ENCODE measurements at places on chromosomes 2 and 18. TPM values are rescaled to one million over a fixed set of nuclear protein-coding genes. Genes with fewer than 3 reads are reported as not detected.

GRCh38 chr18:65735155-65735554 is 15.7 kb upstream of the CDH7 start:
- DNase-seq, result no peak

DNA sequence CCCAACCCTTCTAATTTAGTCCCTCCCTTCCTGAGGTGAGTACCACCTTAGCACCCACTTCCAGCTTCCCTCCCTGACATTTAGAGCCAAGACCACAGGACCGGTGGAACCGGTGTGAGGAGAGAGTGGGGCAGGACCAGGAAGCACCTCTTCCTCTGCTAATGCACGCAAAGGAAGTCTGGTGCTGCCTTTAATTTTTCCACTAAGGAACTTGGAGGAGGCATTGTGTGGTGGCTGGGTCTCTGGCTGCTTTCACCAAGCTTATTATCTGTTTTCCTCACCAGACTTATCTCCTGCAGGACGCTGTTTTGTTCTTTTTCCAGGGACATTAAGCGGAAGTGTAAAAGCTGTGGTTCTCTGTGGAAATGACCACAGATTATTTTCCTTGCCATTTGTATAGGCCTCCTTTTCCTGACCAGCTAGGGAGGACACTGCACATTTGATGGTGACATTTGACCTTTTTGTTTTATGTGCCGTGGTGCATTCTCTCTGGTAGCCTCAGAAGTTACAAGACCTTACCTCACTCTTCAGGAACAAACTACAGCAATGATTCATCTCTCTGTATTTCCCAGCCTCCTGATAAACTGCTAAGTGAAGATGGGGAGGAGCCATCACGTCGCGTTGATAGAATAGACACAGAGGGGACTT is 39.8 kb upstream of the SPTBN1 start:
- no peak for DNase-seq

Gene TMEM17
- 2.7 TPM for total RNA-seq

DNA sequence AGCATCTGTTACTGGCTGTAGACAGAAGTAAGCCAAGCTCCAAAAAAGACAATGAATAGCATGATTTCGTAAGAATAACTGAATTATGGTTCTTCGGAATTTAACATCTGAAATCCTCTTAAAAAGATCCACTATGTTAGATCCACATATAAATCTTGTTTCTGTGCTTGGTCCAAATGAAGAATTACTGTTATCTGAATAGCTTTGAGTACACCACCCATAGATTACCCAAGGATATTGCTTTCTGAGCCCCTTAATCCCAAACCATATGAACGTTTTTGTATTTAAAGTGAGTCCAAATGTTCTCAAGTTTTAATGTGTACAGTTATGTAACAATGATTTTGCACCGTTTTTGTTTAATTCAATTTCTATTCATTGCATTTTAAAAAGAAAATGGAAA is 124.9 kb downstream of the DSC3 start:
- DNase-seq, result no peak

DNA sequence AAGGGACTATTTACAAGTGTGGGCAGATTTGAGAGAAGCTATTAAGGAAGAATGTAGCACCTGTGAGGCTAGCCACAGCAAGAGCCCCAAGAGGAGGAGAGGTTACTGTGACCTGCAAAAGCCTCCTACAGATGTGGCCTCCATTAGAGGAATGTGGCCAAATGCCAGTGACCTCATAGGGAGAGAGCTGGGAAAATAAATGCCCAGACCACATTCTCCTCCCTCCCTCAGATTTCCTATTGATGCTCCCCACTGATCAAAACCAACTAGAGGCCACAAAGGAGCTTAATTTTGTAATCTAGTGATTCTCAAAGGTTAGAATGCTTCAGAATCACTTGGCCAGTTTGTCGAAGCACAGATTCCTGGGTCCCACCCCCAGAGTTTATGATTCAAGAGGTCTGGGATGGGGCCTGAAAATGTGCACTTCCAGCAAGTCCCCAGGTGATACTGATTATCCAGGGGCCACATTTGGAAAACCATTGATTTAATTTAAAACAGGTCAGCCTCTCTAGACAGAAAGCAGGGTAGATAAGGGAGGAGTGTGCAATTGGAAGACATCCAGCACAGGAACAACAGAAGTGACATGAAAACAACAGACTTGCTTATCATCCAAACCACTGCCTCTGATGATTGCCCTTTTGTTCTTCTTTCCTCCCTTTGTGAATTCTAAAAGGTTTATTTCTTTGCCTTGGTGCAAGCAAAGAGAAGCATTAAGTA is 61.2 kb upstream of the RBBP8 start:
- DNase-seq, result no peak

Gene DOK6
- total RNA-seq, result 2.1 TPM

DNA sequence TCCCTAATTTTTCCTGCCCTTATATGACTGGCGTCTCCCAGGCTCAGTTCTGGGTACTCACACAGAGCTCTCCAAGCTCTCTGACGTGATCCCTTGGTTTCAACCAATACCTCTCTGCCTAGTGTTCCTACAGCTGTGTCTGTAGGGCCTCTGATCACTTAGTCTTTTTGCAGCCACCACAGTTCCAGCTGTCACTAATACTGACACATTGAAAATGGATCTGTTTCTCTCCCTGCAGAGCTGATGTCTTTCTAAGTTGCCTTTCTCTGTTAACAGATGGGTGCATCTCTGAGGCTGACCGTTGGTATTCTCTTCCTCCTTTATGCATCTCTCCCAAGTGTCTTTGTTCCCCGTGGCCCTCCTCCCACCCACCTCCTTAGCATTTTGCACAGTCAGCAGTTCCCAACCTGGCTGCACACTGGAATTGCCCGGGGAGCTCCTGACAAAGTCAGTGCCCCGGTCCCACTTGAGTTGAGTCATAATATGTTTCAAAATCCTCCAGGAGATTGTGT is 62.5 kb downstream of the CERS6 start:
- DNase-seq, result no peak

- no peak for DNase-seq
Observed at GRCh38 chr2:121175326-121175725, 109.7 kb downstream of the TFCP2L1 start.

Gene TUBA4B
- not detected for total RNA-seq

DNA sequence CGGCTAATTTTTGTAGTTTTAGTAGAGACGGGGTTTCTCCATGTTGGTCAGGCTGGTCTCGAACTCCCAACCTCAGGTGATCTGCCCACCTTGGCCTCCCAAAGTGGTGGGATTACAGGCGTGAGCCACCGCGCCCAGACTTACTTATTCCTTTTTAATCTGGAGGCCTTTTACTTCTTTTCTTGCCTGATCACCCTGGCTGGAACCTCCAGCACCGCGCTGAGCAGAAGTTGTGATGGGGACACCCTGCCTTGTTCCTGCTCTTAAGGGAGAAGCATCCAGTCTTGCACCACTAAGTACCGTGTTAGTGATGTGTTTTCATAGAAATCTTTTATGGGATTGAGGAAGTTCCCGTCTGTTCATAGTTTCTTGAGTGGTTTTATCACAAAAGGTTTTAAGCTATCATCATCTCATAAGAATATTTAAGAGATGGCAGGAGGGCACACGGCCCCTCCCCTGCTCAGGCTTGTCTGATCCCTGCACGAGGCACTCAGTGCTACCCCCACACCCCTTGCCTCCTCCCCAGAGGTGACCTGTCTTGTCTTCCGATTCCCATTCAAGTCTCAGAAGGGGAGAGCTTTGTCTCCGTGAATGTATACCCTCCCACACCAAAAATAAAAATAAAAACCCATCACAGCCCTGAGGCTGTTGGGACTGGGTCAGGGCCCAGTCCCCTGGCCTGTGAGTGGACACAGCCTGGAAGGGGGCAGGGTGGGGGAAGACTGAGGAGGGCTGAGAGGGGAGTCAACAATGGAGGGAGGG is 65.3 kb upstream of the SMAD7 start:
- no peak for DNase-seq

Gene CDH19
- total RNA-seq, result 31.6 TPM

GRCh38 chr2:156800781-156801361 is 364.7 kb downstream of the GPD2 start:
- DNase-seq, result no peak

DNA sequence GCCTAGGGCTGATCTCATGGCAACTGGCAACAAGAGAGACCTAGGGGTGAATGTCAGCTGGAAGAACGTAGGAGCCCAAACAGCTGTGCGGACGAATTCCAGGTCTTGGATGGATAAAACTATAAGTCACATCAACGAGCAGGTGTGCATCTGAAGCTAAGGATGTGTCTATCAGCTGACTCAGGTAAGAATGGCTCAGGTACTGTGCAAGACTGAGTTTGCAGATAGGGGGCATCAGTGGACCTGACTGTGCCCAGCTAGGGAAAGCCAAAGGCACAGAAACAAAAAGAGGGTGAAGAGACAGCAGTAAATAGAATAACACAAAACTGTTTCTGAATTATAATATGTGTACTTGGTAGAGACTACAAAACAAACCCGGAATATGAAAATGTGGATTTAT is 357.3 kb downstream of the ZEB2 start:
- DNase-seq, result no peak

DNA sequence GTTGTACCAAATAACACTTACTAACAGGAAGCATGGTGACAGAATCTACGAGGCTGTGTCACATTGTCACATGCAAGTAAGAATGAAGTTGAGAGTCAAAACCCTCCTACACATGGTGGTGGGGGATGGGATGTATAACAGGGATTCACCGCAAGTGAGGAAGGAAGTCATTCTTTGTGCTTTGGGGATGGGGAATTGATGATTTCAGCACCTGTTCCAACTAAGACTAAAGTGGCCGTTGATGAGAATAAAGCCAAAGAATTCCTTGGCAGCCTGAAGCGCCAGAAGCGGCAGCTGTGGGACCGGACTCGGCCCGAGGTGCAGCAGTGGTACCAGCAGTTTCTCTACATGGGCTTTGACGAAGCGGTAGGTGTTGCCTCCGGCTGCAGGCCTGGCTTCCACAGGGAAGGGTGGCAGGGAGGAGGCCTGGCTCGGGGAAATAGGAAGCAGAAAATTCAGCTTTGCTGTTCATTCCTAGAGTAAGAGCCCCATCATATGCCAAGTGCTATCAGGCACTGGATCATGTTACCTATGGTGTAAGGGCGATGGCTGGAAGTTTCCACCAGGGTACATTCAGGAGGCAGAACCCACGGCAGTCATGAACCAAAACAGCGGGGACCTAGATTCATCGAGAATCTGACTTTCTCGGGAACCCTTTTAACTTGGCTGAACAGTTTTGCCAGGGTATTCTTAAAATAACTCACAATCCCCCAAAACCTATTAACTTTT is 120.3 kb downstream of the UXS1 start:
- DNase-seq, result no peak

DNA sequence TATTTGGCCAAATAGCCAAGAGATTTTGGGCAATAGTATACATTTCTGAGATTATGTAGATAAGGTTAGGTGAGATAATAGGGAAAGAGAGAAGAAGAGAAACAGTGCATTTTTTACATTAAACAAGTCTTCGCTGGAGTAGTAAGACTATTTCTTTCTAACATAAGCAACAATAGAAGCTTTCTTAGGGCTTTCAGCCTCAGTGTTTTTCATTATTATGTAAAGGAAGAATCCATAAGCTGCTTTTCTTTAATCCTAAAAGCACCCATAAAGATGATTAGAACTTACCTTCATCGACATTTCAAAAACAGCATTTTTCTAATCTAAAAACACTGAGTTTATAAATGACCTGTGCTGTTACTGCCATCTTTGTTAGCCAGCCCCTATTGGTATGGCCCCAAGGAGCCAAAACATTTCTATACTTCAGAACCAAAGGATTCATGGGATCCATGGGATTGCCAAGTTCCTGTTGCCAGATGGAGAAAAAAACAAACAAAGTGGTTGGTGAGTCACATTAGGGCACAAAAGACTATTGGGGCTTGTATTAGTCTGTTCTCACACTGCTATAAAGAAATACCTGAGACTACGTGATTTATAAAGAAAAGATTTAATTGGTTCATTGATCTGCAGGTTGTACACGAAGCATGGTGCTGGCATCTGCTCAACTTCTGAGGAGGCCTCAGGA is 88.2 kb downstream of the SCG2 start:
- DNase-seq, result no peak

GRCh38 chr2:133884739-133885381 is 316.6 kb upstream of the NCKAP5 start:
- no peak for DNase-seq

Gene RGPD4
- total RNA-seq, result not detected

Gene PSMA8
- total RNA-seq, result not detected

Gene TLX2
- not detected for total RNA-seq

- DNase-seq, result no peak
Observed at GRCh38 chr18:75818383-75818782, 390.9 kb upstream of the SMIM21 start.

DNA sequence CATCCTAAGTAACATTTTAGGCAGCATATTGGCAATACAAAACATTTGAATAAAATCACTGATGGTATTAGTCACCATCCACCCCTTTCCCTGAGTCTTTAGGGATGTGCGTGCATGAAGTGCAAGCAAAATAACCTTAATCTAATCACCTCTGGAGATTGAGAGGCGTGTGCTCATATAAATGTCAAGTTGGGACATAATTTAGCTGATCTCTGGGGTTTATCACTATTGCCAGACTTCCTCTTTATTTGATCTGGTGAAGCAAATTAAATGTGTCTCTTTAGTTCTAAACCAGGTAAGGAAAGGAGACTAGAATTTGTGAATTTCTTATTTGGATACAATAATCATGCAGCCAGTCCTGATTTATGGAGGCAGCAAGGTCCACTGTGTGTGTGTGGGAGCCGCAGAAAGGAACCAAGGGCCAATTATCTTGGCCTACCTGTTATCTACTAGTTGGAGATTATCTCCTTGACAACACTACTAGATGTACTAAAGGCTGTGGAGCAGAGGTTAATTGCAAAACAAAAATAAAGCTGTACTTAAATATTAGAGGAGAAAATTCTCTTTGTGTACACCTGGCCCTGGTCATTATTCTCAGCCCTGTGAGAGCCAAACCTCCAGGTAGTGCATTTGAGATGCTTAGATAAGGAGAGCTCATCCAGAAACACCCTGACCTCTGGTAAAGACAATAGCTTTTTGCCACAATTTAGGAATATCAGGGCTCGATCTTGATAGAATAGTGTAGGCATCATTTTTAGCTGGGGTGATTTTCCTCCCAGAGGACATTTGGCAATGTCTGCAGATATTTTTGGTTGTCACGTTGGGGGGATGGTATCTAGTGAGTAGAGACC is 78.2 kb downstream of the HRH4 start:
- DNase-seq, result no peak

DNA sequence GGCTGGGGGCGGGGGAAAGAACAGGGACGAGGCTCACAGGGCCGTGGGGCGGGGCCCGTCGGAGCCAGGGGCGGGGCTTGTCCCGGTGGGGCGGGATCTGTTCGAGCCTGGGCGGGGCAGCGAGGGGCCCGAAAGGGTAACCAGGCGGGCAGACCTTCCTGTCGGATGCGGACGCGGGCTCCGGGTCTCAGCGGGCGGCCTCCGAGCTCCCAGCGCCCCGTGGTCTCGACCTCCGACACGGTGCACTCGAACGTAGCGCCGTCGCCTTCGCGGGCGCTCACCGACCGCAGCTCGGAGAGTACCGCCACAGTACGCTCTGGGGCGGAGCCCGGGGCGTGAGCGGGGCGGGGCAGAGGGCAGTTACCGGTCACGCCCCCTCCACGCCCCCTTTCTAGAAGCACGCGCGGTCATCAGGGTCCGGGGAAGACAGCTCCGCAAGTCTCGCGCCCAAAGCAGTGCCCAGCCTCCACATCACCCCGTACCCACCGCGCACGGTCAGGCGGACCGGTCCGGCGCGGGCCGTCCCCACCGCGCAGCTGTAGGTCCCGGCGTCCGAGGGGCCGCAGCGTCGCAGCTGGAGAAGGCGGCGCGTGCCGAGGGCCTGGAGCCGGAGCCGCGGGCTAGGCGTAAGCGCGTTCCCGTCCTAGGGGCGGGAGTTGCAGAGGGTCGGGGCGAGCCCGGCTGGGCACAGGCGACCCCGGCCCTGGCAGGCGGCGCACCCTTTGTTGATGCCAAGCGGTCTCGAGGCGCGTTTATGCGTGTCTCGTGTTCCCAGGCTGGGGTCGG is 8.7 kb downstream of the TMEM198 start:
- DNase-seq, result peak; percentile 62
